ENCODE measurements at places on chromosomes 7 and 10. TPM values are rescaled to one million over a fixed set of nuclear protein-coding genes. Genes with fewer than 3 reads are reported as not detected.

GRCh38 chr7:113176836-113177235, 58.5 kb upstream of the SMIM30 start:
- DNase-seq, result no peak

Gene PPP1R3C
- 39.4 TPM for total RNA-seq

DNA sequence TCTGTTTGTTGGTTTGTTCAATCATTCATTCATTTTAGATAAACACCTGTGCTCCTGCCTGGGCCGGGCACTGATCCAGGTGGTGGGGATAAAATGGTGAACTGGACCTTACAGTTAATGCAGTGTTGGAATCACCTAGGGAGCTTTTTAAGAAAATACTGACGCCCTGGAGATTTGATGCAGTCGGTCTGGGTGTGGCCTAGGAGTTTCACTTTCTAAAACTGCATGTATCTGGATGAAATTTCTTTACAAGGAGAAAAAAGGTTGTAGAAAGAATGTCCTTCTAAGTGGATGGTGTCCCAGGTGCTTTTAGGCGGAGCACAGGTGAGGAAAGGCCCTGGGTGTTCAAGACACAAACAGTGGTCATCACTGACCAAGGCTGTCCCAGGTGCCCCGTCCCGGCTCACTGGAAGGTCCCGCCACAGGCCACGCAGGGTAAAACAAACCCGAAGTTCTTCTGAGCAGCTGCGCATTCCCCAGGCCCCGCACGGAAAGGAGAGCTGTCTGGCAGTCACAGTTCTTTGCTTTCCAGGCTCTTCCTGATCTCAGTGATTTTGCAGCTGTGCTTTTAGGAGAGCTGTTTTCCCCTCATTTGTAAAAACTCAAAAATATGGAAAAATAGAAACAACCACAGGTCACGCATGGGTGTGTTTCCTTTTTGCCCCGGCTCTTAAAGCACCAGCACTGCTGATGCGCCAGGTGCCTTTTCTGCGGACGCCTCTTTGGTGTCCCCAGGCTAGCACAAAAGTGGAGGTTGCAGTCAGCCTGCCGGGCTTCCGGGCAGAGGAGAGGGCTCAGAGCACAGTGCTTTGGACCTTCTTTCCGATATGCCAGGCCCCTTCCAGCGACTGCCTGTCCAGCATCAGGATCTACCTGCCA, 161.9 kb downstream of the GRK5 start:
- no peak for DNase-seq

DNA sequence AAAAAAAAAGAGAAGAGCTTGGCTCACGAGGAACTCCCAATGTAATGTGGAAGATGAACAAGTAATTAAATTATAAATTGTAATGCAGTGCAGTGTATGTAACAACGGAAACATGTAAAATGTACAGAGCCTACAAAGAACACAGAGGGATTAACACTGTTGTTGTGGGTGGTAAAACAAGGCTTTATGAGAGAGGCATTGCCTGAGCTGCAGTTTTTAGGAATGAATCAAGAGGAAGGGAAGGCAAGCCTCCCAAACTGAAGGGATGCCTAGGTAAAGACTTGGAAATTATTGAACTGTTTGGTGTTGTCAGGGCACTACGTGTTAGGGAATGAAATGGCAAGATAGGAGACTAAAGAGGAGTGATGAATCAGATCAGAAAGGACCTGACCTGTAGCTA, 213.7 kb downstream of the HTR7 start:
- DNase-seq, result peak; percentile 15

Gene DUSP5
- 62.2 TPM for total RNA-seq

DNA sequence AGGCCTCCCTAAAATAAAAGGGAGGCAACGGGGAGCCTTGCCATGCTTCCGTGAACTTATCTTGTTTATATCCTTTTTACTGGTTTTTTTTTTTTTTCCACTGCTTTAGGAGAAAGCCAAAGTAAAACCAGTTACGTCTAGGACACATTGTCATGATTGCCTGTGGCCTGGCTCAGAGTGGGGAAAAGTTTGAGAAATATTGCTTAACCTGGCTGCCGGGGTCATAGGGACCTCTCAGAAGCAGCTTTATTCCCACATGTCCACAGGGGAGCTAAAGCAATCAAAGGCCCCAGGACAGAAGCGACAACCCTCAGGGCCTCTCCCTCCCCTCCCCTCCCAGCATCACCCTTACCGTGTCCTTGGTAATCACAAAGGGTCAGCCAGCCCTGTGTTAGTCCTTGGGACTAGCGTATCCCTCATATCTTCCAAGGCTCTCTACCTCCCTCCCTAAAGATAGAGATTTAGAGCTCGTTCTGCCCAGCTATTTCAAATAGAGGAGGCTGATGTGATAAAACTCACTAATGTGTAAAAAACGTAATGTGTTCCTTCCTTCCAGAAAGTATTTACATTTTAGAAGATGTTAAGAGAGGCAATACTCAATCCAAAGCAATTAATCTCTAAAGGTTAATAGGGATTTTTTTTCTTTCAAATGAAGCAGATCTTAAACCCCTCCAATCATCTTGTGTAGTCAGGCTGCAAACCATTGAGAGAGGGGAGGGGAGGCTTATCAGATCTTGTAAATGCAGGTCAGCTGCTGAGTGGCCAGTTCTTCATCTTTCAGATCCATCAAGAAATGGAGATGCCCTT, 64.8 kb upstream of the PRKAR2B start:
- no peak for DNase-seq

- no peak for DNase-seq
These were observed 385.0 kb downstream of the NXPH1 start for GRCh38 chr7:8818406-8818805.

- no peak for DNase-seq
These were observed 22.3 kb downstream of the GRID1 start for GRCh38 chr10:86344281-86344680.

- DNase-seq, result no peak
These were observed 204.9 kb upstream of the SP8 start for GRCh38 chr7:20991544-20991943.

DNA sequence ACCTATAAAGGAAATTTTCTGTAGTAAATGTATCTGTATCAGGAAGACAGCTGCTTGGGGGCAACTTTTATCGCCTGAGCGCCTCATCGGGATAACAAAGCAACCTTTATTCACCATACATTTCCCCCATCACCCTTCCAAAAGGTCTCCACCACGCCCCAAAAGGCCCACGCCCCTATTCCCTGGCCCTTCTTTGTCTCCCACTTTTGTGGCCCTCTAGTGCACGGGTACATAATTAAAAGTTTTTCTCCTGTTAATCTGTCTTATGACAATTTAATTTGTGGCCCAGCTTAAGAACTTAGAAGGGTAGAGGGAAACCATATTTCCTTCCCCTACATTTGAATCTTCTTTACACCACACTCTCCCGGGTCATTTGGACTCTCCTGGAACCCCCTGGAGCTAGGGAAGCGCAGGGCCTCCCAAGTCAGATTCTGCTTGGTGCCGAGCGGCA, 625 bp downstream of the RP9 start:
- DNase-seq, result peak; percentile 26

DNA sequence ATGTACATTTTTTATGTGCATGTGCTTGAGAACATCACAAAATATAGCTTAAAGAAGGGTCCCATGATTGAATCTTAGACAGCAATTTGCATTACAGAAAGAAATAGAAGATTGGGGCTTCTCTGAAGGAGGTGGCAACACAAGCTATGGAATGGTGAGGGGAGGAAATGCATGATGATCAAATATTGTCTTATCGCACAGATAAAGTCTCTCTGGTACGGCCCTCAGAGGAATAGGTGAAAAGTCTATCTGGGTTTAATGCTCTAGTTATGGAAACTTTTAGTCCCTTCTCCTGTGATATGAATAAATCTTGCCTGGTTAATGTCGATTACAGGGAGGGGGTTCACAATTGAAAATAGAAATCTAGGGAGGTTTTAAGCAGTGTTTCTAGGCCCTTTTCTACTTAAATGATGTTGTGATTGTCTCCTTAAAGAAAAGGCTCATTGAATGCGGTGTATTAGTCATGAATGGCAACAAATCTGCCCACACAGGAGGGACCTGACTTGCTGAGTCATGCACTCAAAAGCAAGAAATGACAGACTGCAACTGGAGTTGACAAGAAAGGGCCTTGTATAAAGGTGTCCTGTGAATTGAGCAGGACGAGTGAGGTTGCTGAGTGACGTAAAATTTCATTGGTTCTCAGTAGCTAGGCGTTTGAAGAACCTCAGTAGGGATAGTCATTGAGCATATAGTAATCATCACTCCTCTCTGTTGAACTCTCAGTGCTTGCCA, 133.4 kb upstream of the CSTF2T start:
- DNase-seq, result peak; percentile 94

GRCh38 chr7:42580061-42580460, 331.8 kb downstream of the C7orf25 start:
- no peak for DNase-seq

GRCh38 chr7:39811161-39811614, 138.9 kb upstream of the CDK13 start:
- peak; percentile 16 for DNase-seq

DNA sequence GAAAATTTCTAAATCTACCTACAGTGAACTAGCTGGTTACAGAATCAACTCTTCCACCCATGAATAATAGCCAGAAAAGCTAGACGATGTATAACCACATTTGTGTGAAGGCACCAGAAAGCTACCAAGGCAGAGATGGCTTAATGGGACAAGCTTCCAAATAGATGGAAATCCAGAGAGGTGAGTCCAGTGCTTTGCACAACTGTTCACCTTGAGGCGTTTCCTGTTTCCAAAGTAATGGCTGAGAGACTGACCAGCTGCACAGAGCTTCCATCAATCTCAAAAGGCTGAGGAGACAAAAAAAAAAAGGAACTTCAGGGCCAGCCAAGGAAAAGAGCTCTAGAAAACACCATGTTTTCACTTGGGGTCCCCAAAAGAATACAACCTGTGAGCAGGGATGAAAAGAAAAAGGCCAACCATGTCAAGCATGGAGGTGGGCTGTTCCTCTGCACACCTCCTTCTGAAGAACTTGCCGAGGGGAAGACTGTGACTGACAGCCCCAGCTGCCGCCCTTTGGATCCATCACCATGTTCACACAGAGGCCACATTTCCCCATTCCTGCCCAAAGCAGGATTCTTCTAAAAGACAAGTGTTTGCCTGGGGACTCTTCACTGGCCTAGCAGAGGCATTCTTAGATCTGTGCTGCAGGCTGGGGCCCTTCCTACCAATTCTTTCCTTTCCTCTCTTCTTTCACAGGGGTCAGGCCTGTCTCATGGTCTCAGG, 72.9 kb downstream of the ARHGAP21 start:
- DNase-seq, result no peak

Gene TDRD1
- total RNA-seq, result 8.1 TPM

DNA sequence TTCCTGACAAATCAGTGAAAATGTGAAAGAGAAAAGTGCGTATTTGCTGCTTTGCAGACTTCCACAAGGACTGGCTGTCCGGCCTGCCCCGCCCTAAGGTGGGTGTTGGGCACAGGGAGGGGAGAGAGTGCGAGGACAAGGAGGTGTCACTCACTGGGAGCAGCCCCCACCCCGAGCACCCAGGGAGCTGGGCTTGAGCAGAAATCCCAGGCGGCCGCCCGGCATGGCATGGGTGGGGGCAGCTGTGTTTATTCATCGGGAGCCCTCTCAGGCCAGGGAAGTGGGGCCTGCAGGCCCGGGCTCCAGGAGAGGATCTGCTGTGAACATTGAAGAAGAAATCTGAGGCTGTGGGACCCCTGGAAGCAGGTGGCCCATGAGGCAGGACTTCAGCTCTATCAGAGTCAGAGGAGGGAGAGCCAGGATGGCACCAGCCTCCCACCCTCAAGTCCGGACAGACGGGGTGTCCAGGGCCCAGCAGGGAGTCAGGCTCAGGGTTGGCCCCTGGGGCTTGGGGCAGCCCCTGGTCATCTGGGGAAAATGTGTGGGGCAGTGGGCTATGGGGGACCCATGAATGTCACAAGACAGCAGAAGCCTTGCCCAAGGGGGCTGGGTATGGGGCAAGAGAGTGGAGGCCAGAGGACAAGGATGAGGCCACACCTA, 164.4 kb upstream of the PPP2R2D start:
- DNase-seq, result no peak

Gene GPR26
- total RNA-seq, result not detected

DNA sequence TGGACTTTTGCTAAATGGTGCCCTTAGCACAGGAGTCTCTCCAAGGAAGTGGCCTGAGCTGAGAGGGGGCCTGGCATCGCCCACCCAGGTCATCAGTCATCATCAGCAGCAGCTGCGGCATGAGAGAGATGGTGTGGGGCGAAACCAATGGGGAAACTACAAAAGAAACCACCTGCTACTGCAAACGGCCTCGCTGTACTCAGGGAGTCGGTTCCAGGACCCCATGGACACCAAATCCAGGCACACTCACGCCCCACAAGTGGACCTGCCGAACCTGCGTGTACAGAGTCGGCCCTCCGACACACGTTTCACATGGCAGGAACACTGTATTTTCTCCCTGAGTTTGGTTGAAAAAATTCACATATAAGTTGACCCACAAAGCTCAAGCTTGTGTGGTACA, 37.8 kb downstream of the DIP2C start:
- no peak for DNase-seq

- DNase-seq, result peak; percentile 26
These were observed at the start of gene RNLS for GRCh38 chr10:88582806-88583583. Gene RNLS (minus strand): TSS chr10:88583318.

- DNase-seq, result peak; percentile 87
These were observed 48.6 kb downstream of the MCU start for GRCh38 chr10:72740528-72740927.

DNA sequence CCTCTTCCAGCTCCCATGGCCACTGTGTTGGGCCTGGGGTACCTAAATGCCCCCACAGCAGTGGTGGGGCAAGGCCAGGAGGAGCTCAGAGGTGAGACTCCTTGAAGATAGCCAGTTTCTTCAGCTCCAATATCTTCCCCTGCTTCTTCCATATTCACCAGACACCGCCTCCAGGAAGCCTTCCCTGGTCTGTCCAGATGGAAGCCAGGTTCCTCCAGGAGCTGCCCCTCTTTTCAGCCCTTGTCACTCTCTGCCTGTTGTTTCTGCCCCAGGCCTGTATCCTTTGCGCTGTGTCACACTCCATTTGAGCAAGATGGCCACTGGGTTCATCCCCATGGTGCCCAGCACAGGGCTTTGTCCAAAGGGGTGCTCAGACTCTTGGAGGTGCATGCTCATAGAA, 127.7 kb downstream of the MYL10 start:
- DNase-seq, result no peak

DNA sequence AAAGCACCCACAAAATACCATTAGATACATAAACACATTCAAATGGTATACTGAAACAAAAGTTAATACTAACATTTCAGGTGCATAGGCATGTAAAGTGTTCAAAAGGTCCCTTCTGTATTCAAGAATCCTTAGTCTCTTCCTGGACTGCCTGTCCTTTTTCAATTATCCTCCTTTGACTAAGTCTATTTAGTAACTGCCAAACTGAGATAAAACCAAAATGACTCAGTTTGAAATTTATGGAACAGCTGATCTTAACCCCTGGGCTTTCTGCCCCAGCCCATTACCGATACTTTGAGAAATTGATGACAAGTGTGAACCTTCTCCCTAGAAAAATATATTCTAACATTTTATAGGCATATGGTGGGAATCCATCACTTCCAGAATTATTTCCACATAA, 5.4 kb downstream of the EPC1 start:
- DNase-seq, result no peak

All from renal cortical epithelial cell (primary cell).